NCI-H526 treated with DMSO at 0.1 percent for 48 hours (cell line): ENCODE measurements at places on chromosomes 1 and 21.

GRCh38 chr1:54069791-54070170 lies 16.4 kb downstream of the TCEANC2 start:
- DNase-seq = no peak

DNA sequence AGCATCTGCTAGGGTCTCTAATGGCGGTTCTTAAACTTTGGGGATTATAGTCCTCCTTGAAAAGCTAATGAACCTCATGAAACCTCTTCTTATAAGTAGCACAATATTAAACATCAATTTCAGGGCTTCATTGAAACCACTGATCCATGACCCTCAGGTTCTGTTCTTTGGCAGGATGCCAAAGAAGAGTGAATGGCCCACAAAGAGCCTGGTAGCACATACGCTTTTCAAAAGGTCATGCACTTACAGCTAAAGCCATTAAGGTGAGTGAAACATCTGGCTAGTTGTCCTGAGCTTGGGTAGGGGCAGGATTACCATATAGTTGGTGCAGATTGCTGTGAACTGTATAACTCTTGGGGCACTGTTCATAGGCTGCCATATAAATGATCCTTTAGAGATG lies 42.3 kb downstream of the MDM4 start:
- DNase-seq = no peak

DNA sequence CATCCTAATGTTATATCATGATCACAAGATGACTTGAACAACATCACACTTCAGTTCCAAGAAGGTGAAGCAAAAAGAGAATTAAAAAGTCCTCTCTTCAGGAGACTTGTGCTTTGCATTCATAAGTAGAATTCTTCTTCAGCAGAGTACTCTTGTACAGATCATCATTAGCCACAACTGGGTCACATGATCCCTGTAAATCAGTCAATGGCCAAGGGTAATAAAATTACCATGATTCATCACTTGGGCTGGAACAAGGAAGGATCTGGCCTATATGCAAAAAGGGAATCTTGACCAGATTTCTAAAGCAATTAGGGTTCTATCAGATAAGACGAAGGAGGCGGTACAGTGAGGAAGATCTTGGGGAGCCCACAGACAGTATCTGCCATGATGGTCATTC lies 458.0 kb upstream of the DEPDC1 start:
- no peak for DNase-seq

DNA sequence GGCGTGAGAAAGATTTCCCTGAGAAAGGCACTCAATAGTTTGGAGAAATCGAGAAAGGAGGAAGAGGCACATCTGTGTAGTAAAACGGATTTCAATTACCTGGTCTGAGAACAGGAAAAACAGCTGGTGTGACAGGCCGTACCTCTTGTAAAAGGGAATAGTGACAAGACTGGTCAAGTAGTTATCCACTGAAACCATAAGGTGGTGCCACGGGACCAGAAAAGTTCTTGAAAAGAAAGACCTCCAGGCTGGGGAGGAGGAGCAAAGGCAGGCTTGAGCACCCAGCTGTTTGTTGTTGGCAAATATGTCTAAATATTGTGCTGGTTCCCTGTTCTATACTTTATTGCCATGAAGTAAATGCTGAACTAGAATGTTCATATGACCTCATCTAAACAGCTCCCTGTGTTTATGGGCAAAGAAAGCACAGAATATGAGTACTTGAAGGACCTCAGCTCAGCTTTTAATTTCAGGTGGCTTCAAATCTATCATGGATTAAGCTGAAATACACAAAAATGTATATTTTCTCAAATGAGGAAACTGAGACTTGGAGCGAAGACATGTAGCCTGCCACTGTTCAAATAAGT lies 4.0 kb downstream of the HAO2 start:
- DNase-seq = peak; percentile 51

- DNase-seq = peak; percentile 31
Measured at GRCh38 chr1:117512728-117513321, 93.0 kb upstream of the TENT5C start.

- no peak for DNase-seq
Measured at GRCh38 chr1:218878369-218878768, 295.3 kb upstream of the LYPLAL1 start.

DNA sequence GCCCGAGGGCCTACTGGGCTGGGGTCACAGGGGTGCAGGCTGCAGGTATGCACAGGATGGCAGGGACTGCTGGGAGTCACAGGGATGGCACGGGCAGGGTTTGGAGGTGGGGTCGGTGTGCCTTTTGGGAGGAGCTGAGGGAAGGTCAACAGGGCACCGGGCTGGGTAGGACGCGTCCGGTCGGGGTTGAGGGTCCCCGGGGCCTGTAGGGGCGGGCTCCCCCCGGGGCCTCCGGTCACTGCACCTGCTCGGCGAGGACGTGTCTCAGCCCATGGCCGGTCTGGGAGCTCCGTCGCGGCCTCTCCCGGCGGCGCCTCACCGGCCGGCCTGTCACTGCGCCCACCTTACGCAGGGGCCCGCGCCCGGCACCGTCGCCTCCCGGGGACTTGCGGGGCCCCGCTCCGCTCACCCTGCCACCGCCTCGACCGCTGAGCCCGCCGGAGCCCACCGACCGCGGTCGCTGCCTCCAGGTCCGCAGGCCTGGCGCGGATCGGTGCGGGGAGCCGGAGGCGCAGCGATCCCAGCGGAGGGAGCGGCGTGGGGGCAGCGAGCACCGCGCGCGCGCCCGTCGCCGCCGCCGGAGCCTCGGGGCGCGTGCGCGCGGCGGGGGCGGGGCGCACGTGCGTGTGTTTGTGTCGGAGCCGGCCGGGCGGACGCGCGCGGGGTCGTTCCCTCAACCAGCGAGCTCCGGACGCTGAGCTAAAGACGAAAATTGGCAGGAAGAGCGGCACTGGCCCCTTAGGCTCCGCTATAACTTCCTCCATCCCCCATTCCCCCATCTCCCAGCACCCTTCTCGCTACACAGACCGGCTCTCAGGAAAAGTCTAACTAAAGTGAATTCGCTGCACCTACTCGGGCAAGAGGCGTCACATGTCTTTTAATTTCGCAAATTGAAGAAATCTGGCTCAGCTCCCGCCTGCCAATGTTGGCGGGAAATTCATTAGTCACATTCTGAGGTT lies at the start of gene AMIGO1:
Gene AMIGO1, minus strand, starts transcription at position 552 of the 959 bp plus-strand sequence. CDS start 815 bp downstream, outside the sequence.
- DNase-seq = peak; percentile 21

DNA sequence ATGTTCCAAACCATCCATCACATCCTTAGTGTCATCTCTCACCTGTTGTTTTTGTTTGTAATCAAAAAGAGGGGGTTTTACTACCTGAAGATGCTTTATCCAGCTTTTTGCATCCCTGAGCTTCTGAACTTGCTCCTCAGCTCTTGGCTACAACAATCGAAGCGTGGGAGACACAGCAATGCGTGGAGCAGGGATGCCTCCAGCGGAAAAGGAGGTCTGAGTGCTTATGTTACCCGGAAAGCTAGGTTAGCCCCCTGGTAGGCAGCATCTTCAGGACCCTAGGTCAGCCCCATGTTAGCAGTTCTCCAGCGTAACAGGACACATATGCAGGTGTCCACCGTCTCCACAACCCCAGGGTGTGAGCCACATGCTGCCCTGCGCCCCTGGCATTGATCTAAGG lies 141.5 kb downstream of the RRAGC start:
- no peak for DNase-seq

GRCh38 chr21:25831300-25831960 lies 96.7 kb downstream of the GABPA start:
- no peak for DNase-seq

GRCh38 chr1:43144237-43144636 lies 27.9 kb downstream of the EBNA1BP2 start:
- DNase-seq = no peak

DNA sequence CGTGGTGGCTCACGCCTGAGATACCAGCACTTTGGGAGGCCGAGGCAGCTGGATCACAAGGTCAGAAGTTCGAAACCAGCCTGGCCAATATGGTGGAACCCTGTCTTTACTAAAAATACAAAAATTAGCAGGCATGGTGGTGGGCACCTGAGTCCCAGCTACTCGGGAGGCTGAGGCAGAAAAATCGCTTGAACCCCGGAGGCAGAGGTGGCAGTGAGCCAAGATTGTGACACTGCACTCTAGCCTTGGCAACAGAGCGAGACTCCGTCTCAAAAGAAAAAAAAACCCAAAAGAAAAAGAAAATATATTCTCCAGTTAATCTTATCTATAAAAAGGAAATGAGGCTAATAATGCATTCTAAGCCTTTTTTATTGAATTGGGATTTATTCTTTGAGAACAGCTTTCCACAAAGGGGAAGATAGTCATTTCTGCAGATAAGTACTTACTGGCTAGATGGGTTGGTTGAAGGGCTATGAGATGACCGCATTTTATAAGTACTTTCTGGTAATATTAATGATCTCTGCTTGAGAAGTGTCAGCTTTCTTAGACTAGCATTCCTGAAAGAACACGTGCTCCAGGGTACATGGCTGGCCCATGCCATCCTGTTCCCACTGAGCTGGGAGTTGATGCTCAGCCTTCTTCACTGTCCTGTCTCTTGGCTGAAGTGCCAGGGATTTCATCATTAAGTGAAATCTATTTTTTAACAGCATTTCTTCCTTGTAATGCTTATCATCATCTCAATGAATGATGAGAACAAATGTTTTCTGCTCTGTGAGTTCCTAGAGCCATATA lies 57.9 kb downstream of the SASS6 start:
- no peak for DNase-seq

DNA sequence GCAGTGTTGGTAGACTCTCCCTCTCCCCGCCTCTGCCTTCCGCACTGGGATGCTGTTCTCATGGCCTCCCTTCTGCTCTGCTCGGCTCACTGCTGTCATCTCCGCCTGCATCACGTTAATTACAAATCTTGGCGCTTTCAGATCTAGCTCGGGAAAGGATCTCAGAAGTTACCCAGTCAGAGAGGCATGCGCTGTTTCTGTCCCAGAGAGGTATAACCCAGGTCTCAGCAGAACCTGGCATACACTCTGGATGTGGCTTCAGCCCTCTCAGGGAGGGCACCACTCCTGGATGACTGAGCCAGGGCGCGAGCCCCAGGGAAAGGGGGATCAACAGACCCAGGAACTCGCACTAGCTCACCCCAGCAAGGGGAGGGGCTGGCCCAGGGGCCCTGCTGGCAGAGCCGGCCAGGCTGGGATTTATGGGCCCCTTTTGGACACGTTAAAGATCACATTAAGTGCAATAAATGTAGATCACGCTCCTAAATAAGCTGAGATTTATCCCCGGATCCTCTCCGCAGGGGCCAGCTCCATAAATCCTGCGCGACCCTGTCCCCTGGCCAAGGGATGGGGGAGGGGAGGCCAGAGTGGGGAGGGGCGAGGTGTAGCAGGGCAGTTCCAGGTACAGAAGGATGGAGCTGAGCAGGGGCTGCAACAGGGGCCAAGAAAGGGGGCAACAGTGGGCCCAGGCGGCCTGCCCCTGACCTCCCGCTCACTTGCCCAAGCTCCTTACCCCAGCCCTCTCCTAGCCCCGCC lies 101.3 kb upstream of the ZBTB40 start:
- no peak for DNase-seq
